Choroid plexus epithelial cell (primary cell): ENCODE measurements at places on chromosomes 2 and 18.
A peak's percentile ranks its signal among the peaks of the same experiment; 100 is the strongest.

DNA sequence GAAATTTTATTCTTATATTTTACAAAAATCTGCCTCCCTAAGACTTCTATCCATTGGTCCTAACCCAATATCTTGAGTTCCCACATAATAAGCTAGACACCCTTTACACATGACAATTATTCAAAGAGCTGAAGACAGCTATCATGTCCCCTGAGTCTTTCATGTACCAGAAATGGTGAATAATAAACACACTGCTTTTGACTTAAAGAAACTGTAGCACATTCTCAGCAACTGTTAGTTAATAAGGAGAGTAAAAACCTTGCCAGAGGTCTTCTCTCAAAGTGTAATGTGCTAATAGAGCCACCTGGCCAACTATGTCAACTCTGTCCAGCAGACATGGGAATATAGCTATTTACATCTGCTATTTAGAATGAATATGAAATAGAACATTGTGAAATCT lies 109.7 kb upstream of the ARL5A start:
- DNase-seq: no peak

DNA sequence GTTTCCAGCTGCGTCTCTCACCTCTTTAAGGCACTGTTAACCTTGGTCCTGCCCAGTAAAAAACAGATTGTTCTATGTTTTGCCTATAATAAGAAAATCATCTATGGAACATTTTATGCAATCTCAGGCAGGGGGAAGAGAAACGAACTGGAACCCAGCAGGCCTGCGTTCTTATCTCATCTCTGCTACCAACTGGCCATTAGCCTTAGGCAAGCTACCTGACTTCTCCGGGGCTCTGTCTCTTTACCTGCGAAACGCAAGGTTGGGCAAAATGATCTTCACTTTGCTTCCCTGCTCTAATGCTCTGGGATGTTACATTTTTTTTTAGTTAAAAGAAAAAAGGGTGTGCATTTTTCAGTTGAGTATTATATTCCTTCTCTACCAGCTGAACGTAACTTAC lies 70.5 kb upstream of the WIPF1 start:
- no peak for DNase-seq

DNA sequence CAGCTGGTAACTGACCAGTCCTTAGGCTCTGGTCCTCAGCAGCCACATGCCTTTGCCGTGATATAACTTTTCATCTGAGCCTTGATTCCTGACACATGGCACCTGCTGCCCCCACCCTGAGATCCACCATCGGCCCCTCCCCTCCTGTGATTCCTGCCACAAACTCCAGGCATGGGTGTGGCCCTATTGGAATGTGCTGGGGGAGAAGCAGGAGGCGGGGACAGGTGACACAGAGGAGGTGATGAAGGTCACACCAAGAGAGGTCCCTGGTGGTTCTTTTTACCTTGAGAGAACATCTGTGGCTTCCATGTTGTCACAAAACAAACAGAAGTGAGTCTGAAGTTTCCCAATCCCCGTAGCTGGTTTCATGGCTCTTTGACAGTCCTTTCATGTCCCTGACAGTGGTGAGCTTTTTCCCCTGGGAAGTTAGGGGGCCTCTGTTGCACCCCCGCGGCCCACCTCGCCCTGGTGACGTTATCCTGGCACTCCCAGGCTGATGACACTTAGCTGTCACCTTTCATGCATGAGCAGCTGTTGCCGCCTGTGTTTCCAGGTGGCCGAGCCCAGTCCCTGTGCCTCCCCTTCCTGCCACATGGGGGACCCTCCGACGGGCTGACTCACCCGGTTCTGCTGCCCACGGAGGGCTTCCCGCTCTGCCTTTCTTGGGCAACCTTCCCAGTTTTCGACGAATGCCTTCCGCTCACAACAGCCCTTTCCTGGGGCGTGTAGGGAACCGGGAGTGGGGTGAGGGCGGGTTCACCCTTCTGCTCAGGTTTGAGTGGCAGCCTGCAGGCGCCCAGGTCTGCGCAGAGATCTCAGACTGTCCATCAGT lies 66.3 kb upstream of the GLI2 start:
- DNase-seq: peak; percentile 47

DNA sequence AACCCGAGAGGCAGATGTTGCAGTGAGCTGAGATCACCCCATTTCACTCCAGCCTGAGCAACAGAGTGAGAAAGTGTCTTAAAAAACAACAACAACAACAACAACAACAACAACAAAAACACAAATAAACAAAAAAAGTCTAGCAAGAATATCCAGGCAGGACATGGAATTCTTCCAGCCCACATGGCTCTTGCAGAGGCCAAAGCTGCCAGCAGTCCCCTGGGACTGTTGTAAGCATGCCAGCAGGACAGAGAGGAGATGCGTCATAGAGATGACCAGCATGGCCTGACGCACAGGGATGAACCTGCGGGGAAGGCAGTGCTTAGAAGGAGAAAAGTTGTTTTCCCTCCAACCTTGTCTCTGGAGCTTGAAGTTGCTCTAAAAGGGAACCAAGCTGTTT lies 182.3 kb upstream of the PGAP1 start:
- peak; percentile 96 for DNase-seq

DNA sequence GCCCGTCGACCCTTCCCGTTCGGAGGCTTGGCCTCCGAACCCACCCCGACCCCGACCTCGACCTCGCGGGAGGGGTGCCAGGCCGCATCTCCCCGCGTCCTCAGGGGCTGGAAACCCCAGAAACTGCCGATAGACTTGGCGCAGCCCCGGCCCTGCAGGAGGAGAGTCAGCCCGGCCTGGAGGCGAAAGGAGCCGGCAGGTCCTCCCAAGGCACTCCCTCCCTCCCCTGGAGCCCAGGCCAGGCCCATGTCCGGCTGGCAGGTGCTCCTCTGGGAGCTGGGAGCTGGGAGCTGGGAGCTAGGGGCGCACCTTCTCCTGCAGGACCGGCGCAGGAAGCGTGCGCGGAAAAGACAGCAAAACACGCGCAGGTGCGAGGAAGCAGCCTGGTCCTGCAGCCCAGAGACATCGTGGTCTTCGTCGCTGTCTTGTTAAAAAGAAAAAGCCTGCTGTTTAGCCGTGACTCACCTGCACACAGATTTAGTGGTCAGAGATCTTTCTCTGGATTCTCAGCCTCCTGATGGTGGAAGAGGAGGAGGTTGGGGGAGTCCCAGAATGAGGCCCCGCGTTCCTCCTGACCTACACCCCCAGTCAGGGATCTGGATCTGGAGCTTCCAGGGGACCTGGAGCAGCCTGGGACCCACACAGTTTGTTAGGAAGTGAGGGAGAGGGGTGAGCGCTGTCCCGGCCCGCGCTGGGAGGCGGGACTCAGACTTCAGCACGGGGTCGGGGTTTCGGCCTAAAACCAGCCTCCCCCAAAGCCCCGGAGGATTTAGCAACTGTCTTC lies 660 bp upstream of the MBP start:
- DNase-seq: no peak

- no peak for DNase-seq
These were observed 33.8 kb upstream of the COPS8 start for GRCh38 chr2:237051861-237052260.

- no peak for DNase-seq
These were observed 121.0 kb upstream of the MSTN start for GRCh38 chr2:190183539-190183938.

DNA sequence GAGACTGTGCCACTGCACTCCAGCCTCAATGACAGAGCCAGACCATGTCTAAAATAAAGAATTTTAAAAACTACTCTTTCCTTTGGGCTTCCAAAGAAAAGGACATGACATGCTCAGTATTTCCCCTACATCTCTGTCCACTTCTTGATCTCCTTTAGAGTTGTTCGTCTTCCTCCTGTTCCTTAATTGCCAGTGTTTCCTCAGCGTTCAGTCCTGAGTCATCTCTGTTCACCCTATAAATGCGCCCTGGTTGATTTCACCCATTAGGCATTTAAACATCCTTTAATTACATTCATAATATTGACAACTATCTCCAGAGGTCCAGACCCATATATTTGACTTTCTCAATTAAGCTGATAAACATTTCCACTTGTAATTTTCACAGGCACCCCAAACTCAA lies 64.0 kb downstream of the AAK1 start:
- DNase-seq: no peak

- peak; percentile 69 for DNase-seq
These were observed 27.4 kb upstream of the EIF2AK3 start for GRCh38 chr2:88654714-88655113.

- DNase-seq: peak; percentile 95
These were observed 37.4 kb downstream of the ACTR2 start for GRCh38 chr2:65264821-65265670.

DNA sequence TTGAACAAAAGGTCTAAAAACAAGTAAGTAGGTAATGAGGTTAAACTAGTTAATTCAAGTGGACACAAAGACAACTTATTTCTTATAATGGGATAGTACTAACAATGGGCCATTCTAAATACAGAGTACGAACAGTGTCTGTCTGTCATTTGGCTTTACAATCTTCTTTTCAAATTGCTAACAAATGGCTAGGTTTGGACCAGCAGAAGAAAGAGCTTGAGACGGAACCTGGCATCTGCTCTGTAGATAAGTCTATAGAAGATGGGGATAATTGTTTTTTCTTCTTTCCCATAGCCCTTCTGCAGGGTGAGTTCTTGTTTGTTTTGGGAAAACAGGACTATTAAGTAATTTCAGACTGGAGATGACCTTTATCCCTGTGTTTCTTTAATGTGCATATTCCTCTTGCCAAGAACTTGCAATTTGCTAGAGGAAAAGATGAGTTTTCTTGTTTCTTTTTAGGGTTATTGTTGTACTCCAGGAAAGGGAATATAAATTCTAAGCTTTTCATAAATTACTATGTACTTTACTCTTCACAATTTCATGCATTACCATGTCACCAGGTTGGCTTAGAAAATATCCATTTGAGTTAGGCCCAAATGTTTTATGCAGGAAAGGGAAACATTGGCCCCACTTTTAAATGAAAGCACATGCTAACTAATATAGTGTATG lies 500.5 kb upstream of the SYT4 start:
- DNase-seq: no peak

GRCh38 chr2:172082944-172083627 lies 2.2 kb upstream of the DLX1 start:
- DNase-seq: no peak

DNA sequence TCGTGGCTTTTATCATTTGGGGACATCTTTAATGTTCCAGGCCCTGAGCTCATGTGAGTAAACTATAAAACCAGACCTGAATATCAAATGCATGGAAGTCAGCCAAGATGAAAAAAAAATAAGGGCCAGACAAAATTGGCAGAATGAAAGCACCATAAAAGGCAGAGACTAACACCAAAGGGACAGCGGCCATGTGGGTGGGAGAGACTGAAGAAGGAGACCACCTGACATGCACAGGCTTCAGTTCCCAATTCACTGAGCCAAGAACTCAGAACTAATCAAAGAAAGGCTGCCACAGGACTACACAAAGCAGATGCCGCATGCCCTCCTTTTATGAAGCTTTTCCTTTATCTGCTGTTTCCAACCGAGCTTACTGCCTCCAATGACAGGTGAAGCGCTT lies 267.1 kb downstream of the RAD51AP2 start:
- no peak for DNase-seq

GRCh38 chr2:118980022-118980421 lies 38.0 kb downstream of the MARCO start:
- DNase-seq: no peak

GRCh38 chr18:80135136-80135535 lies 26.1 kb downstream of the ADNP2 start:
- no peak for DNase-seq

DNA sequence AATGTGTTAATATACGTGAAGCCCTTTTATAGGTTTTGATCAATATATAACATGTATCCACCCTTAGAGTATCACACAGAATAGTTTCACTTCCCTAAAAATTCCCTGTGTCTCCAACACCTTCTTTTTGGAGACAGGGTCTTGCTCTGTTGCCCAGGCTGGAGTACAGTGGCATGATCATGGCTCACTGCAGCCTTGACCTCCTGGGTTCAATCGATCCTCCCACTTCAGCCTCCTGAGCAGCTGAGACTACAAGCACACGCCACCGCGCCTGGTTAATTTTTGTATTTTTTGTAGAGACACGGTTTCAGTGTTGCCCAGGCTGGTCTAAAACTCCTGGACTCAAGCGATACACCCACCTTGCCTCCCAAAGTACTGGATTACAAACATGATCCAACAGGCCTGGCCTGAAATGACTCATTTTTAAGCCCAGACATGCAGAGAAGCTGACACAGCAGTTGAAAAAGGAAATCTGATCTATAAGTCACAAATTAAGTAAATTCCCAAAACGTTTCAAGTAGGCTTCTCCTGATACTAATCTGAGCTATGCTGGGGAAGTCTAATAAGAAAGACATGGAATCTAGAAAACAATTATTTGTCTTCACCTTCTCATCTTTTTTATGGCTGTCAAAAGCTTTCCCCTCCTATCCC lies 2.9 kb downstream of the DUSP11 start:
- DNase-seq: peak; percentile 69

DNA sequence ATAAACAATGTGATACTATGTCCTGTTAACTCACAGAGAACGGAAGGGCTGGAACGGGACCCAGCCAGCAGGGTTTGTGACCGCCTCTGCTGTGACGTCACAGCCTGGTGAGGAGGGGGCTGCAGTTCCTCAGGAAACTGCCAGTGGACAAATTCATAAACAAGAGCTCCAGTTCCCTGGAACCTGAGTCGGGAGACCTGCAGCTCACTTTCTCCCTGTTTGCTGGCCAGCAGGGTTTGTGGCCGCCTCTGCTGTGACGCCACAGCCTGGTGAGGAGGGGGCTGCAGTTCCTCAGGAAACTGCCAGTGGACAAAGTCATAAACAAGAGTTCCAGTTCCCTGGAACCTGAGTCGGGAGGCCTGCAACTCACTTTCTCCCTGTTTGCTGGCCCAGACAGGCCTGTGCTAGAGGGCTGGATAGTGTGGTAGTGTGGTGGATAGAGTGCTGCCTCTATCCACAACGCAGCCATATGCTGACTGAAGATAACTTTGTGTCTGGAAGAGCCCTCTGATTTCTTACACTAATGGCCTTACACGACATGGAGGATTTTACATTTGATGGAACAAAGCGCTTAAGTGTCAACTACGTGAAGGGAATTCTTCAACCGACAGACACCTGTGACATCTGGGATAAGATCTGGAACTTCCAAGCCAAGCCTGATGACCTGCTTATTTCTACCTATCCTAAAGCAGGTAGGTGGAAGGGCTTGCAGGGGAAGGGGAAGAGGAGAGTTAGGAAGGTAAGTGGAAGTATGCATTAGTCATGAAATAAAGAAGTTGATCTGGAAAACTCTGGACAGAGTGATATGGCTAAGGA lies at the start of gene SULT1C4:
Gene SULT1C4 (plus strand): TSS at position 140 of the 816 bp plus-strand sequence. CDS start 384 bp downstream, at position 524.
- DNase-seq: peak; percentile 66

GRCh38 chr2:72325592-72326422 lies 178.1 kb upstream of the CYP26B1 start:
- peak; percentile 31 for DNase-seq

- DNase-seq: peak; percentile 87
These were observed 57.7 kb downstream of the METTL4 start for GRCh38 chr18:2513616-2514015.

DNA sequence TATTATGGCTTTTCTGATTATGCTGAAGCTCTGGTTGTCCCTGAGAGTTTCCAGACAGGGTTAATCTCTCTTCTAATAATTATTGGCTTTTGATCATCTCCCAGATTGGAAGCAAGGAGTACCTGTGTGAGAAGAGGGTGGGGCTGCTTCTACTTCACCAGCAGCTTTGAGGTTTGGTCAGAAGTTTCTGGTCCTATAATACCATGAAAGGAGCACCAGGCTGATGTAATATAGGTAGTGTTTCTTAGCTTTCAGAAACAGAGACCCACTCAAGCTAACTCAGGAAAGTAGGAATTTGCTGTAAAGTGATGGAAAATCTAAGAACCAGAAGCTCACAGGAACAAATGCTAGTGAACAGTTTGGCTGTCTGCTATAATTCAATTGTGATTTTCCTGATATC lies 57.6 kb downstream of the SGPP2 start:
- no peak for DNase-seq

GRCh38 chr2:25308599-25308998 lies 33.1 kb downstream of the DNMT3A start:
- DNase-seq: no peak
